NCI-H226 (cell line): ENCODE measurements at places on chromosomes 2 and 18.

GRCh38 chr2:201507725-201508124 lies 56.2 kb downstream of the STRADB start:
- no peak for DNase-seq

DNA sequence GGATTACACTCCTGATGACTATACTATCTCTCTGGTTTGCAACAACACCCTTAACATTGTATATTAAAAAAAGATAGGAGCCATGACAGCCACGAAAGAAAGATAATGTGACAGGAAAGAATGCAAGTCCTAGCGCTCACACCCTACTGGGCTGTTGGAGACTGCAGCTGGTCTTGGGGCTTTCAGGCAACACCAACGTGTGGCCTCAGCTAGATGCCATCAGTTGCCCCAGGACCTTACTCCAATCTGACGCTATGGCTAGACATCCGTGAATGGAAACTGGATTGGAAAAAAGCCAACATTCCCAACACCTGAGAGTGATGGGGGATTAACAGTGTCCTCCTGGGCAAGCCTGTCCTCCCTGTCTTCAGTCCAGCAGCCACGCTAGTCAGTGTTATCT lies 357.4 kb upstream of the GULP1 start:
- no peak for DNase-seq

DNA sequence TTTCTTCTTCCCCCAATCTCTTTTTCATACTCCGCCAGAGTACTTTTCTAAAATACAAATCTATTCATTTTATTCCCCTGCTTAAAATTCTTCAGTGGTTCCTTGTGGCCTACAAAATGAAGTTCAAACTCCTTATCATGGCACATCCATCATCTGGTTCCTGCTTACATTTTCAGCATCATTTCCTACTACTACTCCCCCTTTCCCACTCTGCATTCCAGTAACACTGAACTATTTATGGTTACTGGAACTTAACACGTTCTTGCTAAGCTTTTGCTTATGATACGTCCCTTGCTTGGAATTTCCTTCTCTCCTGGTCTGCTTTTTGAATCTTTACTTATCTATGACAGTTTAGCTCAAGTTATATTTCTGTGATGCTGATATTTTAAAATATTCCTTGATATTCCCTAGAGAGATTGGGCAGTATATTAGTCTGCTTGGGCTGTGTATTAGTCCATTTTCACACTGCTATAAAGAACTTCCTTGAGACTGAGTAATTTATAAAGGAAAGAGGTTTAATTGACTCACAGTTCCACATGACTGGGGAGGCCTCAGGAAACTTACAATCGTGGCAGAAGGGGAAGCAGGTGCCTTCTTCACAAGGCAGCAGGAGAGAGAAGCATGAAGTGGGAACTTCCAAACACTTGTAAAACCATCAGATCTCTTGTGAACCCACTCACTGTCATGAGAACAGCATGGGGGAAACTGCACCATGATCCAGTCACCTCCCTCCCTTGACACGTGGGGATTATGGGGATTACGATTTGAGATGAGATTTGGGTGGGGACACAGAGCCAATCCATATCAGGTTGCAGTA lies 53.2 kb downstream of the BMPR2 start:
- peak; percentile 81 for DNase-seq

DNA sequence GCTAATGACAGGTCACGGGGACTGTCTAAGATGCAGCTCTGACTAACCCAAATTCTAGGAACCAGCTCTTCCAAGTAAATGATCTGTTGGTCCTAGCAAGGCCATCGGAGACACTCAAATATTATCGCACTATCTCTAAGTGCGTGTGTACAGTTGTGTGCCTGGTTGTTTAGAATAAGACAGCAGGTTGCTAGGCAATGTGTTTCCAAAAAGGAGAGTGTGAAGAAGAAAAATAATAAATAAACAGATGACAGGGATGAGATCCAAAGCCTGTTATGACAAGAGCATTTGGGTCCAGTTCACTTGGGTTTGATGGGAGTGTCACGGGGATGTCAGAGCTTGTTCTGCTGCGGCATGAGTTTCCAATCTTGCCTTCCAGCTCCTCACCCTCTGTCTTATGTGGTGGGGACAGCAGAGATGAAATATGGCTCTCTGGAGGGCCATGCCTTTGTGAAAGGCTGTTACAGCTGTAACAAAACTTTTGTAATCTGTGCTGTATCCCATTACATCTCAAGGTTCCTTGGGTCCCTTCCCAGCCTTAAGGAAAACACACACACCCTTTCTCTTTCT lies 127.5 kb upstream of the TNP1 start:
- DNase-seq = no peak

- no peak for DNase-seq
Observed at GRCh38 chr2:19818543-19818942, 83.2 kb downstream of the TTC32 start.
